ENCODE measurements at places on chromosomes 4 and X. TPM values are rescaled to one million over a fixed set of nuclear protein-coding genes. Genes with fewer than 3 reads are reported as not detected.

SFRP2 gene
- total RNA-seq = not detected

DNA sequence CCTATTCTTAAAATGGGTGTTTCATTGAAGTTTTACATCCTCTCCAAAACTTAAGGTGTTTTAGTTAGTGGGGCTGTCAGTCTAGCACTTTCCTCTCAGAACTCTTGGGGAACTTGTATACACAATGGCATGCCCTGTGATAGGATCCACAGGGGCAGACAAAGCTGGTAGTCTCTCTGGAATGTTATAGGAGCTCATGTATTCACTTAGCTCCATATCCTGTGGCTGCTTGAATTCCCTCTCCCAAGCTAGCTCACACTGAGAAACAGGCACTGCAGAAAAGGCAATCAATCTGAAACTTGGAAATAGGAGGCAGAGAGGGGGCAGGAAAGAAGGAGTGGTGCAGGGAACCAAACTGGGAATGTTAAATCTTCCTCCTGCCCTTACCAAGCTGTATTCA, 26.3 kb upstream of the ARMCX2 start:
- peak; percentile 46 for DNase-seq

DNA sequence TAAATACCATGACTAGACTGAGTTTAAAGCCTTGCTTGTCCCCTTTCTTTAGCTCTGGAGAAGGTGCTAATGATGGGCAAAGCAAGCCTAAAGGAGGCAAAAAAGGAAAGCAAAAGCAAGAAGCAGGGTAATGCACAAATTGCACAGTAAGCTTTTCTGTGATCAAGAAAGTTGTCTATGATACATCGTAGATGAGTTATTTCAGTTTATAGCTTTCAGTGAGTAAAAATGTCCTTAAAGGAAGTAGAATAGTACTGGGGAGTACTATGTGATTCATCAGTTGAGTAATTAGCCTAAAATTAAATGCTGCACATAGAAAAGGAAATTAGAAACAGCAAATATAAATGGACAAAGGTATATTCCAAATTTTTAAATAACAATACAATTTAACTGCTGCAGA, 50.2 kb upstream of the PDE5A start:
- DNase-seq = no peak

- peak; percentile 36 for DNase-seq
Observed at GRCh38 chrX:75784680-75785491, at the start of gene MAGEE2. Gene MAGEE2 (minus strand): TSS chrX:75785254. CDS start chrX:75785051, 203 bp downstream.

TMEM255A gene
- total RNA-seq = 27.2 TPM

GRCh38 chrX:86148024-86148511, at the start of gene DACH2:
Gene DACH2 (plus strand): TSS chrX:86148451.
- DNase-seq = peak; percentile 70

DNA sequence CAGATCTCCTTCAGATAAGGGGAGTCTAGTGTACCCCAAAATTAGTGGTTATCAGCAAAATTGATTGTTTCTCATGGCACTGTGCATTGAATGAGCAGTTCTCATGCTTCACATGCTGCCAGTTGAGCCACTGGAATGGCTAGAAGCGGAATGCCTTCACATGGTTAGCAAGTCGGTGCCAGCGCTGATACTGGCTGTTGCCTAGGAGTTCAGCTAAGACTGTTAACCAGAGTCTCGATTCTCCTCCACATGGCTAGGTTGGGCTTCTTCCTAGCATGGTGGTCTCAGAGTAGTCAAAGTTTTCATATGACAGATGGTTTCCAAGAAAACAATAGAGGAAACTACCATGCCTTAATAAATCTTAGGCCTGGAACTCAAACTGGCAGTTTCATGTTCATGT, 12.2 kb downstream of the ANTXR2 start:
- no peak for DNase-seq

DNA sequence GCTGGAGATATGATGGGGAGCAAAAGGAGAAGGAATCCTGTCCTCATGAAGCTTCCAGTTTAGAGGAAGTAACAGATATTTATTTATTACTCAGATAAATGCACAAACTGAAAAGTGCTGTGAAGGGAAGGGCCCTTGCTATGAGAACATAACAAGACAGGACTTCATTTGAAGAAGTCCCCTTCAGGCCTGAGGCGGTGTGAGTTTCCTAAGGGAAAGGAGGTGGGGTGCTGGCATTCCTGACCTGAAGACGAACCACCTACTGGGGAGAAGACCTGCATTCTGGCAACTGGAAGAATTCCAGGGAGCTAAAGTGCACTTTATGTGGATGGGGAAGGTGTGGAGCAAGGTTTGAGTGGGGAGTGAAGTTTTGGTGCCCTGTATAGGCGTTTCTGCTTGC, 15.9 kb upstream of the SPARCL1 start:
- no peak for DNase-seq

- DNase-seq = no peak
Observed at GRCh38 chr4:40223343-40223742, 26.5 kb downstream of the RHOH start.

DNA sequence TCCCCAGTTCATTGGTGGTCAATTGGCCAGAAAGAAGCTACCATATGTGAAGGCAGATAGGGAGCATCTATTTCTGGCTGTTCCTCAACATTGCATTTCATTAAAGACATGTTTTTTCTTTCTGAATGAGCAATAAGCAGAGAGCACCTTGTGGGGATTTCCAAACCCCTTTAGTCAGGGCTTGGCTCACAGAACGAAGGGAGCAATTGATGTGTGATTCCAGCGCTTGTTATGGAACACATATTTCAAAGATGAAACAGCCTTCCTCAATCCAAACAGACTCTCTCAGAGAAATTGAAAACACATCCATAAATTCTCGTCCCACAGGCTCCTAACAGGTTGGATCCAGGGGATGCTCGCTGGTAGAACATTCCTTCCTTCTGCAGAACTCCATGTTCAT, 84.1 kb downstream of the CLCN4 start:
- DNase-seq = no peak

NPY5R gene
- total RNA-seq = not detected

GDI1 gene
- 48.8 TPM for total RNA-seq

DNA sequence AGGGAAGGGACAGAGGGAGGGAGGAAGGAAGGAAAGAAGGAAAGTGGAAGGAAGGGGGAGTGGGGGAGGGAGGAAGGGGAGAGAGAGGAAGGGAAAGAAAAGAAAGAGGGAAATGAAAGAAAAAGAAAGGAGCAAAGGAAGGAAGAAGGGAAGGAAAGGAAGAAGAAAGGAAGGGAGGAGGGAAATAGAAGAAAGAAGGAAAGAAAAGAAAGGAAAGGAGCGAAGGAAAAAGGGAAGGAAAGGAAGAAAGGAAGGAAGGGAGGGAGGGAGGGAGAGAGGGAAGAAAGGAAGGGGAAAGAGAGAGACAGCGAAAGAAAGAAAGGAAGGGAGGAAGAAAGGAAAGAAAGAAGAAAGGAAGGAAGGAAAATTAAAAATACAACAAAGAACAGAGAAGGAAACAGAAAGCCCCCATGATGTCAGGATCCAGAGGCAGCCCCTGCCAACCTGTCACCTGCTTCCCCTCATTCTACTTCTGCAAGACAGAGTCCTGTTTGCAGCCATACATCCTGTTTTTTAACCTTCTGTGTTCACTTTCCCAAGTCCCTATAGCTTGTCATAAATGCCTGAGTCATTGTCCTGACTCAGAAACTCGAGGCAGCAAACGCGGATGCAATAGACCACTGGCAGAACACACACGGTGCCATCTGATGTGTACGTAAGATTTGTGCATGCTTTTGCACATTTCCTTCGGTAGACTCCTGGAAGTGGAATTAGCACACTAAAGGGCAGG, 77.0 kb upstream of the C4orf50 start:
- peak; percentile 37 for DNase-seq

DNA sequence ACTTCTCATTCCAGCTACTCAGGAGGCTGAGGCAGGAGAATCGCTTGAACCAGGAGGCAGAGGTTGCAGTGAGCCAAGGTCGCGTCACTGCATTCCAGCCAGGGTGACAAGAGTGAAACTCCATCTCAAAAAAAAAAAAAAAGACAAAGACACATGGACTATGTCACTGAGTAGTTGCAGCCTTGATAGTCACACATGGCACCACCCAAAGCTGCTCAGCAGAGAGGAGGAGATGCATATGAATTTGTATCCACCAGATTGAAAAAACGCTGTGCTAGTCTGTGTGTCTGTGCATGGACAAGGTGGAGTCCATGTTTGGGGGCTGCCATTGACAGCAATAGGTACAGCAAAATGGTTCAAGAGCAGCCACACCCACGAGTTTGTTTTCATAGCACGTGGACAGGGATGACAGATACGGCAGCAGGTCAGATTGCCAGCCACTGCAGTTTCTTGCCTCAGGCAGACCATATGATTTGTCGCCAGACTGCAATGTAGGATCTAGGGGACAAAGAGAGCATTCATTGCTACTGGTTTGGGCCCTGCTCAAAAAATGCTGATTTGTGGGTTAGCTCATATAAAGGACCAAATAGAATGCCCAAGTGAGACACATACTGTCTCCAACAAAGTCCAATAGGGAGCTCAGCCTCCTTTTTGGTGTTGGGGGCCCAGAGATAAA, 89.9 kb downstream of the CEP135 start:
- DNase-seq = peak; percentile 95

VSIG4 gene
- total RNA-seq = not detected

- DNase-seq = no peak
Observed at GRCh38 chr4:5757536-5757935, 46.5 kb downstream of the EVC start.
